ENCODE measurements at places on chromosomes 1 and 21.

- no peak for DNase-seq
Observed at GRCh38 chr1:43062527-43063095, 103.9 kb upstream of the SLC2A1 start.

DNA sequence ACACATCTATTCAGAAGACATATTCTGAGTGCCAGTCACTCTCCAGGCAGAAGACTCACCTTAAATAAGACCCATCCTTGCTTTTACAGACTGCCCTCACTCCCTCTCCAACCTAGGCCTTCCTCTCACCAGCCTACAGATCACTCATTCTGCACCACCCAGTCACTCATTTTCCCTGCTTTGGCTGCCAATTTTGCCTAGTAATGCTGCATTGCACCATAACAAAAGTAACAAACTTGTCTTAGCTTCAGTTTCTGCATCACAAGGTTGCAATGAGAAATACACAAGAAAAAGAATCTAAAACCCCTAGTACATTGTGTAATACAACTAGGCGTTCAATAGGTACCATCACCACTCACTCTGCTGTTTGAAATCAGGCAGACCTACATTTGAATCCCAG, 292.4 kb downstream of the PLPP3 start:
- no peak for DNase-seq

DNA sequence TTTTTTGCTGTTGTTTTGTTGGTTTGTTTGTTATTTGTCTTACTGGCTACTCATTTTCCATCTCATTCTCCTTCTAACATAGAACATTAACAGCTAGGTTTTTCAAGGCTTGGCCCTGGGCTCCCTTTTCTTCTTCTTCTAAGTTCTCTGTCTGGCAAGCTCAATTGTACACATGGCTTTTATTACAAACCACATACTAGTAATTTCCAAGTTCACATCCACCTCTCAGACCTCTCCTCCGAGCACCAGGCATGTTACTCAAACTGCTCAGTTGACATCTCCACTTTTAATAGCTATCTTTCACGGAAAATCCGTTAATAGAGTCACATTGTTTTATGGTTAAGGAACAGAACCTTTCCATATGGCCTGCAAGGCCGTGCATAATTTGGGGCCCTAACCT, 736.9 kb upstream of the ADAMTS5 start:
- DNase-seq = peak; percentile 8

DNA sequence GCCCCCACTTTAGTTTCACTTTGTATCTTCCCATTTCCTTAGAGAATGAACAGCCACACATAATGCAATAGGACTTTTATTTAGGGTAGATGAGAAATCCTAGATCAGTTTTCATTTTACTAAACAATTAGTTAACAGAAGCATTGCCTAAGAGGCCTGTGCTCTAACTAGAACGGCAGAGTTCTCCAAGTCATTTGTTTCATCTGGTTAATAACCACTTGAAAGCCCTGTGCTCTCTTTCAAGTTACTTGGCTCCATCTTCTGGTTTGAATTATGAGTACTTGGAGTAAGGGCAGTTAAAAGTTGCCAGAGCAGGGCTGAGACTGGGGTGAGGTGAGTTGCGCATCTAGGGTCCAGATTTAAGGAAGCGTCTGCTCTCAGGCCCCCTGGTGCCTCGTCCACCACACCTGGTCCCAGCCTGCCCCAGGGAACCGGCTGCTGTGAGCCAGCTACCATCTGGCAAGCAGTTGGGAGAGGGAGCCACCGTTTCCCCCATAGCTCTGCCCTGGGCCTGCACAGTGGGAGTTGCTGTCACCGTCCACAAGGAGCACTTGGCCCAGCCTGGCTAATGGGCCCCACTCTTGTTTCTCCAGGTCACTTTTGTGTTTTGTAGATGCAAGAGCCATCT, 18.1 kb upstream of the SLC44A3 start:
- DNase-seq = peak; percentile 66

- no peak for DNase-seq
Observed at GRCh38 chr1:47901001-47901575, 96.1 kb downstream of the TRABD2B start.

DNA sequence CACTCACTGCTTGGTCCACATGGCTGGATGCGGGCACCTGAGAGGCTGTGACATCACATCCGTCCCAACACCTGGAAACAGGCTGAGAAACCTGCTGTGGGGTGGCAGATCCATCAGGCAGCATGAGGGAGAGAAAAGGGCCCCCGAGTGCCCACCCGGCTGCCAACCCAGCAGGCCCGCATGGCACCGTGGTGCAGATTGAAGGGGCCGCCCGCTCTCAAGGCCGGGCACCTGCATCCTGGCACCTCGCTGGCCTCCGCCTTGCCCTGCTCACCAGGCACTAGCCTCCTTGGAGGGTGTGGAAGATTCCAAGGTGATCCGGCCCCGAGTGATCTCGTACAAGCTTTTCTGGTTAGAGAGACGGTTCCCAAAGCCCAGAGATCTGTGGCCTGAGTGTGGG, 110.5 kb downstream of the PRDM16 start:
- no peak for DNase-seq

- no peak for DNase-seq
Observed at GRCh38 chr1:74964508-74965102, 169.6 kb upstream of the LHX8 start.

GRCh38 chr1:5821540-5822176, 170.6 kb downstream of the NPHP4 start:
- DNase-seq = no peak

GRCh38 chr21:25790122-25790877, 55.5 kb downstream of the GABPA start:
- peak; percentile 81 for DNase-seq

DNA sequence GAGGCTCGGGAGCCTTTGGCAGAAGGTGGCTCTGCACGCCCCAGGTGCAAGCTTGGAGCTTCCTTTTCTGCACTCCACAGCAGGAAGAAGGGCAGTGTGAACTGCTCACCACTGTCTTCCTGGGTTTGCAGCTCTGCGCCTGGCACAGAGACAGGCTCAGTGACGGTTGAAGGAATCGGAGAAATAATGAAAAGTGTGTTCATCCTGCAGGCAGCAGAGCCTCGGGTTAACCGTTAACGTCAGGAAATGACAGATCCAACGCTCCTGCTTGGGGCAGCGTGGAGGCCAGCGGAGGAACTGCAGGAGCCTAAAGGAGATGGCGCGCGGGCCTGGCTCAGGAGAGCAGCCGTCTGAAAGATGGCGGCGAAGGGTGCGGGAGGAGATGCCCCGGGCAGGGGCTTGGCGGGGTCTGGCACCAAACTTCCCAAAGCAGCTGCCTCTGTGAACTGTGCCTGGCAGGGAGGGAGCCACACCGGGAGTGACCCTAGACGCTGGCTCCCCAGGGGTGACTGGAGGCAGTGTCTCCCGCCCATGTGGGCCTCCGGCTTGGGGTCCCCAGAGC, 10.9 kb upstream of the SAMD11 start:
- no peak for DNase-seq

GRCh38 chr1:235278233-235278914, 49.6 kb downstream of the ARID4B start:
- no peak for DNase-seq

GRCh38 chr1:112904831-112905261, 51.1 kb downstream of the SLC16A1 start:
- no peak for DNase-seq

- no peak for DNase-seq
Observed at GRCh38 chr1:68049941-68050878, at the start of gene DIRAS3. DIRAS3 (minus strand) TSS chr1:68050627; CDS start chr1:68047297, 3,330 bp downstream.

- DNase-seq = no peak
Observed at GRCh38 chr1:106780066-106780465, 276.4 kb upstream of the PRMT6 start.

DNA sequence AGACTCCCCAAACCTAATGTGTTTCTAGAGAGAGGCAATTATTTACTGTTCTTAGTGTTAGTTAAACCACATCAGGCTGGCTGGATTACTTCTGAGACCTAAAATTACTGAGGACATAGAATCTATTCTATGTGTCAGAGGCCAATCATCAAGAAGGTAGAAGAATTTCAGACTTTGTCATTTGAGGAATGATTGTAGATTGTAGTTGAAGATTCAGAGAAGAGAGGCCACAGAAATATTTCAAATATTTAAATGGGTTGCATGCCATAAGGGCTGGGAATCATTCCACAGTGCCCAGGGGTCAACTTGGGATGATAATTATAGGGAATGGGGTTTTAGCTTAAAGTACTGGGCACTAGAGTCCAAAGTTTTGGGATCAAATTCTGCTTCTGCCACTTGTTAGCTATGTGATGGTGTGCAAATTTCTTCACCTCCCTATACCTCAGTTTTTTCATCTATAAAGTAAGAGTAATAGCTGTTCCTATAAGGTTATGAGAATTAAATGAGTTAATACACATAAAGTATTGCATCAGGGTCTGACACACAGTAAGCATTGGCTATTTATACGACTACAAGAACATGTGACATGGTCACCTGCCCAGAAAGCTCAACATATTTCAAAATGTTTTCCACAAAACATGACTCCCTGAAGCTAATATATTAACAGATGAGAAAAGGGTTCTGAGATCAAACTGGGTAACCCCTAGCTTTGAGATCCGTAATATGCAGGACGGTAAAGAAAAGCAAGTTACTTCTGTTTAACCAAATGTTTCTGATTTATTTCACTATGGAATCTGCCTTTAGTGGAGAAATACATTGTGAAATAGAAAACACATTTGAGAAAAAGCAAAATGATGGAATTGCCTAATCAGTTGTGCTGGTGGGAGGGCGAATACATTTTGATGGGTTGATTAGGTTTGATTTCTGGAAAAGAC, 69.7 kb upstream of the SPAG17 start:
- DNase-seq = peak; percentile 51

DNA sequence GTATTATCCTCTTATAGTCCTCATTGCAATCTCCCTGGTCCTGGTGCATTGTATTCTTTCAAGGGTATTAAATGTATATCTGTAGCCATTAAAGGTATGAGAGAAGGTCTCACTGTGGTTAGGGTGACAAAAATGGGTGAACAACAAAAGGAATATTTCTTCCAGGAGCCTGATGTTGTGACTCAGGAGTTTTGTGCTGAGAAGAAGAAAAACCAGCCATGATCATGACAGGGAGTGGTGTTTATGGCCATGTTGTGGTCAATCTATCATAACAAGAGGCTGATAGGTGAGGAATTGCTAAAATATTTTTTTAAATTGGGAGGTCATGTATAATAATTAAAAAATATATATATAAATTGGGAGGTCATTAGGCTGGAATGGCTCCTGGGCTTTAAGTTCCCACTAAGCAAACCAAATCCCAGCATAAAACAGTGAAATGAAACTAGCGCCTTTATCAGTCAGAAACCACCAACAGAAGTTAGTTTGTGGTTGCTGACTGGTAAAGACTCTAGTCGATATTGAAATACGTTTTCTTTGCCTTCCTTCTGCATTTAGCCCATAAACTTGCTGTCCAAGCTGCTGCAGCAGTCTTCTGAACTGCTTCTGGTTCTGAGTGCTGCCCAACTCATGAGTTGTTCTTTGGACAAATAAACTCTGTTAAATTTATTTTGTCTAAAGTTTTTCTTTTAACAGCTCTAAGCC, 60.3 kb downstream of the TBX19 start:
- no peak for DNase-seq

DNA sequence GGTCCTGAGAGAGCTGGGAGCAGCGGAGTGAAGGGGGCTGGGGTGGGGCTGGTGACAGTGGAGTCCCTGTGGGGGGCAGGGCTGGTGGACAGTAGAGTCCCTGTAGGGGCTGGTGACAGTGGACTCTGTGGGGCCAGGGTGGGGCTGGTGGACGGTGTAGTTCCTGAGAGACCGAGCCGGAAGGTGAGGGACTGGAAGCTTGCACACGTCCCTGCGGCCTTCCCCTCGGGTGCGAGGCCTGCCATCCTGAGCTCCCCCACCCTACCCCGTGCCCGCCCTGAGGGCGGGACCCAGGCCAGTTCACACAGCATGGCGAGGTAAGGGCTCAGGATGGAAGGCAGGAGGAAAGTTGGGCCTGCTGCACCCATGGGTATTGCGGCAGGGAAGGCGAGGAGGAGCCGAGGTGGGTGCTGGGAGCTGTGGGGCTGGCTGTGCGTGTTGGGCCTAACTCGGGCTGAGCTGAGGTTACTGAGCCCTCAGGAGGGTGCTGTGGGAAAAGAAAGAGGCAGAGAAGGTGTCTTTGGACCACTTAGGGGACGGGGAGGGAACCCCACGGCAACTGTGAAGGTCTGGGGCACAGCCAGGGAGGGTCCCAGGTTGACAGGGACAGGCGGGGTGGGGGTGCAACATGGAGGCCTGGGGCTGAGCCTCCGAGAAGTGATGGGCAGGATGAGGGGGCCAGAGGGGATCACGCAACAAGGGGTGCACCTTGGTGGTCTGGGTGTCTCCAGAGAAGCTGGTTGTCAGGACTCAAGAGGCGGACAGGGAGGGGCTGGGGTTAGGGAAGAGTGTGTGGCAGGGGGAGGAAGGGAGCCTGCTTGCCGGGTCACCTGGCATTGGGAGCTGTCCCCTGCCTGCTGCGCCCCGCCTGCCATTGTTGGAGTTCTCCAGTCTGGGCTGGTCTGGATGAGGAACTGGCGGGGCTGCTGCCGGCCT, 60.8 kb downstream of the PRKCZ start:
- no peak for DNase-seq

DNA sequence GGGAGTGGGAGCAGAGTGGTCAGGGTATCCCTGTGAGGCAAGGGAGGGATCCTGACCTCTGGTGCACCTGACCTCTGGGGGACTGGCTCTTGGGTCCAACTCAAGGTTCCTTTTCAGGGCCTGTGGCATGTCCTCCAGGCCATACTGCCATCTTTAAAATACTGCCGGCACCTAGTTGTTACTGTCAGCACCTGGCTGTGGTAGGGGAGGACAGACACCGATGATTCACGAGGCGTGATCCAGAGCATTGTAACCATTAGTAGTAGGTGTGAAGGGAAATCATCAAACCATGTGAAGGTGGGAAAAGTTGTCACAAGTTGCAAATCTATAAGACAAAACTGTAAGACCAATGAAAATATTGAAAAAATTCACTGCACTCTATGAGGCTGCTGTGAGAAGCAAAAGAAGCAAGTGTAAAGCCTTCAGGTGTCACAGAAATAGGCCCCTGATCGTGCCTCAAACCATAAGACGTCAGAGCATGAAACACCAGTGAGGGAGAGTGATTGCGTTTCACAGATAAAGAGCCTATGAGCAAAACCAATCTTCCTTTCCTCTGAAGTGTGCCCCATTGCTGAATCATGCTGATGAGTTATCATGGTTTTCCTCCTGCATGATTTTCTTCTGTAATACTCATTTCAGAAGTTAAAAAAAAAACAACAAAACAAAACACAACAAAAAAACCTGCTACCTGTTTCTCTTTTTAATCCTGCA, 55.3 kb downstream of the CDC7 start:
- DNase-seq = no peak

- DNase-seq = no peak
Observed at GRCh38 chr1:231421546-231421970, 529 bp downstream of the EGLN1 start.

DNA sequence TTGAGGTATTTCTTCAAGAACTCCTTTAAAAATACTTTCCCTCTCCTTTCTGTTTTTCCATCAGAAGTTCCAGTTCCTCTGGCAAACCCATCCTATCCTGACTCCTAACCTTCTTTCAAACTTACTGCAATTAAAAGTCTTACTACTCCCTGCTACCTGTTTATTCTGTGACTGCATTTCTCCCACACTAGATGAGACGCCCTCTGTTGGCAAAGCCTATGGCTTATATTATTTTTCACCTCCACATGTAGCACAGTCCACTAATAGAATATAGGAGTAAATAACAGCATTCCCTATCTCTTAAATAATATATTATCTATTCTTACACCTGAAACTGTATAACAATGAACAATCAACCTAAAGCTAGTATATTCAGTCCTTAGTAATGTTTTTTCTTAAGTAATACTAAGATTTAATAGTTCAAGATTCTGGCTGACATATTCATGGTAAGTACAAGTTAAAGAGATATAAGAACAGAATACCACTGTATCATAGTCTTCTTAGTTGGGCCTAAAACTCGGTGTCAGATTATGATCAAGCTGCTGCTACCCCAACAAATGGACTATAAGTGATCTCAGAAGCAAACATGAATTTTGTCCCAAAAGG, 54.8 kb downstream of the RAB3GAP2 start:
- DNase-seq = no peak
